ENCODE measurements at places on chromosomes 12 and 14.

GRCh38 chr14:68625366-68626090 is 167.3 kb downstream of the ZFP36L1 start:
- DNase-seq, result no peak

GRCh38 chr12:56978397-56979138 is 21.2 kb upstream of the RDH16 start:
- no peak for DNase-seq

DNA sequence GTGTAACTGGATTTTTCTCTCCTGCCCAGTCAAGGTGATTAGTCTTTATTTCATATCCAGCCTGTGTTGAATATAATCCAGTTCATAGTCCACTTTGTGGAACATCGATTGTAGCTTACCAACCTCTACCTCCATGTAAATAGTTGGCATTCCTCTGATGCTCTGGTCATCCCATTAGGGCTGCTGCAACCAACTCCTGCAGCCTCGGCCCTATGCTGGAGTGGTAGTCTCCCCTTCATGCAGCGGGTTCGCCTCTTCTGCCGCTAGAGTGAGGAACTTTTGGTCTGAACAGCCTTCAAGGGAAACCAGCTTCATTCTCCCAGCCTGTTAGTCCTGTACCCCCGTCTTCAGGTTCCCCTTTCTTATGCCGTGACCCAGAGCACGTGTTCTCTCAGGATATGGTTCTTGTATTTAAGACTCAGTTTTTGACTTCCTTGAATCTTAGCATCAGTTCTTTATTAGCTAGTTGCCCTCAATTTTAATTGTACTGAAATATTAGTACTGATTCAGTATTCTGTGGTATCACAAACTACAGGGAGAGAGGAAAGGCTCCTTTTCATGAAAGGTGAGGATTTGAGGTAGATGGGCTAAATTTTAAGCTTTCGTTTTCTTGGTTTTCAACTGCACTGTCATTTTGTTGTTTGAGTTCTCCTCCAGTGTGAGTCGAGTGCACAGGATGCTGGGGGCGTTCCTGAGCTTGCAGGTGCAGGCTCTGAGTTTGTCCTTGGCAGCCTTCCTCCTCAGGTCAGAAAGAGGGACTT is 33.2 kb downstream of the ZNF664 start:
- no peak for DNase-seq

DNA sequence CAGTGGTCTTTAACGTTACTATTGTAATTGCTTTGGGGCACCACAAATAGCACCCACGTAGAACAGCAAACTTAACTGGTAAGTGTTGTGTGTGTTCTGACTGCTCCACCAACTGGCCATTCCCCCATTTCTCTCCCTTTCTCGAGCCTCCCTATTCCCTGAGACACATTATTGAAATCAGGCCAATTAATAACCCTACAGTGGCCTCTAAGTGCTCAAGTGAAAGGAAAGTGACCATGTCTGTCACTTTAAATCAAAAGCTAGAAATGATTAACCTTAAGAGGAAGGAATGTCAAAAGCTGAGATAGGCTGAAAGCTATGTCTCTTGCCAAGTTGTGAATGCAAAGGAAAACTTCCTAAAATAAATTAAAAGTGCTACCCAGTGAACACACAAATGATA is 22.3 kb downstream of the PPP1R13B start:
- DNase-seq, result no peak

- no peak for DNase-seq
These were observed 20.4 kb upstream of the SMOC1 start for GRCh38 chr14:69858801-69859200.

DNA sequence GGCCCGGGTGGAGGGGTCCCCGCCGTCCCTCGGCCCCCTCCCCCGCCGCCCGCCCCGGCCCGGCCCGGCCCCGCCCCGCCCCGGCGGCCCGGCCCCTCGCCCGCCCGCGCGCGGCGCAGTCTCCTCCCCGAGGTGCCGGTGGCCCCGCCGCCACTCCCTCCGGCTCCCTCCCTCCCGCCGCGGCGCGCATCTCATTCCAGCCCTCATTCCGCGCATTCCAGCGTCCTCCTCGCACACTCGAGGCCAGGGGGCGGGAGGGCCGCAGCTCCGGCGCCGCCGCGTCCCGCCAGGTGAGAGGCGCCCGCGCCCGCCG is at the start of gene TEAD4:
TEAD4 (plus strand) TSS at position 206 of the 313 bp plus-strand sequence.
- DNase-seq, result no peak
